ENCODE measurements at places on chromosomes 4 and X.

DNA sequence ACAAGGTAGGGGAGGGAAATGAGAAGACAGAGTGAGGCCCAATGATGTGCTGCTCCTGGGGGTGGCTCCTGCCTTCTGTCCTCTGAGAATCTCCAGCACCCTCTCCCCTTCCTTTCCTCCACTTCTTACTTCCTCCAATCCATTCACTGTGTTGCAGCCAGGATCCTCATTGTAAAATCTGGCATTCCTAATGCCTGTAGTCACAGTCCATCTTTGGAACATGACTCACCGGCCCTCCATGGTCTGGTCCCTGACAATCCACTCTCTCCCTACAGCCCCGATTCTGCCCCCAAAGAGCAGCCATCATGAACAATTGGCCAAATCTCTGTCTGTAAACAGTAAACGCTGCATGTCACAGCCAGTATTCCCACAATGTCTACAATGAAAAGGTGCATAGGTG, 72.9 kb downstream of the CLNK start:
- DNase-seq, result peak; percentile 41

DNA sequence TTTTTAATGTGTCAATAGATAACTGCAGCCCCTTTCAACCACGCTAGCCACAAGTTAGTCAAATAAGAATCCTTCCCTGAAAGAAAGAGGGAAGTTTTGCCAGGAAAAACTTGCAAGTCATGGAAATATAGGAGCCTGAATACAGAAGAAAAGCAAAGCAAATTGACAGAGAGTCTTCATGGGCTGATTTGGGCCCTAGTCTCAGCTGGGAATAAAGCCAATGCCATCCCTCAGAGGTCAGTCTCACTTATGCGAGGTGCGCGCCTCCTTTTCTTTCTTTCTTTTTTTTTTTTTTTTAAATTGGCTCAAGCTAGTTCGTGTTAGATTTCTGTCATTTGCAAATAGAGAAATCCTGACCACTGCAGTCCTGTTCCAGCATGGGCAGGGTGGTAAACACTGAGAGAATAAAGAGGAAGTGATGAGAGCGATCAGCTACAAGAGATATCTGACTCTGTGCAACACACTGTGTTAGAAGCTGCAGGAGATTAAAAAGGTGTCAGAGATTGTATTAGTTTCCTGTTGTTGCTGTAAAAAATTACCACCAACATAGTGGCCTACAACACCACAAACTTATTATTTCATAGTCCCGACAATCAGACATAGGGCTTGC, 299.7 kb downstream of the LDB2 start:
- DNase-seq, result no peak

DNA sequence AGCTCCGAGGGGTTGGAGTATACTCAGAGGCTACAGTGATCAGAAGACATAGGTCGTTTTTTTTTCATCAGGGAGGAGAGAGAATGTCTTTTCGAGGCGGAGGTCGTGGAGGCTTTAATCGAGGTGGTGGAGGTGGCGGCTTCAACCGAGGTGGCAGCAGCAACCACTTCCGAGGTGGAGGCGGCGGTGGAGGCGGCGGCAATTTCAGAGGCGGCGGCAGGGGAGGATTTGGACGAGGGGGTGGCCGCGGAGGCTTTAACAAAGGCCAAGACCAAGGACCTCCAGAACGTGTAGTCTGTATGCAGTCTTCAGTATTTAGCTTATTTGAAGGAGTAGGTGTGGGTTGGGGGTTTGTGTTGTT, 500 bp downstream of the GAR1 start:
- DNase-seq, result no peak

- no peak for DNase-seq
Observed at GRCh38 chr4:123488916-123489315, 92.3 kb downstream of the SPRY1 start.

DNA sequence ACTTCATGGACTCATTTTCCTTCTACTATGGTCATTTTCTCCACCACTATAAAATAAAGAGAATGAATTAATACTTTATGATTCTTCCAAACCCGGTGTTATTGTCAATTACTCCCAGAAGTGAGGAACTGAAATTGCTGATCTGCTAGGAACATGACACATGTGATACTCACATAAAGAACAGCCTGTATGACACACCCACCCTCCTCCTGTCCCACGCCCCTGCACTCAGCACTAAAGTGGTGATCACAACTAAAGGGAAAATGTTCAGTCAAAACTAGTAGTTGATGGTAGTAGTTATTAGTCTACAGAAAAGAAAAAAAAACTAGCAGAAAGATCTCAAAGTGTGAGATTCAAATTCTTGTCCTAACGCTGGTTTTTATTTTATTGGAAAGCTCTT, 1508.3 kb downstream of the RAPGEF2 start:
- no peak for DNase-seq

DNA sequence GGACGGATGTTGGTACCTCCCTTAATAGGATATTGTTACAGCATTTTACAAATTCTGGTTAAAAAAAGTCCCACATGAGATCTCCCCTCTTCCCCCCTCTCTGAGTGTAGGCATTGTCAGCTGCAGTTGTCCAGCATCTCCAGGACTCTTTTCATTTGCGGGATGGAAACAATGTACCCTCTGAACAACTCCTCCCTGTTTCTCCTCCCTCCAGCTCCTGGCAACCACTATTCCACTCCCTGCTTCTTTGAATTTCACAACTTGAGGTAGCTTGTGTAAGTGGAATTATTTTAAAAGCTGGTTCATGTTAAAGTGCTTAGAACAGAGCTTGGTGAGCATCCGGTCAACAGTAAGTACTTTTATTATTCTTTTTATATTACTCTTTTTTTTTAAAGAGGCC, 69.8 kb downstream of the TBL1X start:
- DNase-seq, result peak; percentile 8

All from brain pericyte (primary cell).